ENCODE measurements at places on chromosomes 4 and X. TPM values are rescaled to one million over a fixed set of nuclear protein-coding genes. Genes with fewer than 3 reads are reported as not detected.

DNA sequence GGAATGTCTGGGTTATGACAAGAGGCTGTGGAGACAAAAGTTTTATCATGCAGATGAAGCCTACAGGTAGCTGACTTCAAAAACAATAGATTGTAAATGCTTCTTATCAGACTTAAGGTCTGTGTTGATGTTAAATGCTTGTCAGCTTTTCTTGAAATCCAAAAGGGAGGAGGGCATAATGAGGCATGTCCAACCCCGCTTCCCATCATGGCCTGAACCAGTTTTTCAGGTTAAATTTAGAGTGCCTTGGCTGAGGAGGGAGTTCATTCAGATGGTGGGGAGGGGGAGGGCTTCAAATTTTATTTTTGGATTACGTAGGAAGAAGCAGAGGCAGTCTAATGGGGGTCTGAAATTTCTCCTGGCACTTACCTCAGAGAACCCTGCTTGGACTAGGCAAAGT, 207.7 kb upstream of the HDX start:
- H3K27ac ChIP-seq, result no peak overlapping the region
- no peak for DNase-seq
- no peaks in the 10 kb centered on the region for H3K27me3 ChIP-seq
- no peaks in the 10 kb centered on the region for H3K36me3 ChIP-seq
- no peak overlapping the region for H3K4me3 ChIP-seq

- no peak overlapping the region for H3K4me3 ChIP-seq
- H3K27ac ChIP-seq, result no peak overlapping the region
- no peak for DNase-seq
- H3K27me3 ChIP-seq, result no peaks in the 10 kb centered on the region
These were observed 69.8 kb upstream of the SMARCA5 start for GRCh38 chr4:143443728-143444127.

DNA sequence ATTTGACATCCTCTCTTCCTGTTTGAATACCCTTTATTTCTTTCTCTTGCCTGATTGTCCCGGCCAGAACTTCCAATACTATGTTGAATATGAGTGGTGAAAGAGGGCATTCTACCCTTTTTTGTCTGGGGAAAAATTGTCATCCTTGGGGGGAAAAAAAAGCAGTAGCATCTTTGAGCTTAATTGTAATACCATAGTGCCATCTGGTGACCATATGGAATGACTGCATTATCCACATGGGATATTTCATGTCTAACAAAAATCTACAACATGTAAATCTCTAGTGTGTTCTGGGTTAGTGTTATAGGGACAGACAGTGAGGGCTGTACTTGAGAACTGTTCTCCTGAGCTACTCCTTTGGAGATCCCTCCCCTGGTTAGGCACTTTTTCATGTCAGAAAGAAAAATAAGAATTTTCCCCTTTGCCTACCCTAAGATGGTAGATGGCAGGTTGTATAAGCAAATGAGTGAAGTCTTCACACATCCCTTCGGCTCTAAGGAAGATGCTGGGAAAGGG, 26.0 kb downstream of the CAPN6 start:
- H3K27ac ChIP-seq, result no peak overlapping the region
- no peaks in the 10 kb centered on the region for H3K36me3 ChIP-seq
- H3K4me1 ChIP-seq, result no peaks in the 10 kb centered on the region
- no peak for DNase-seq
- H3K4me3 ChIP-seq, result no peak overlapping the region
- peaks cover 36% of the 10 kb centered on the region for H3K27me3 ChIP-seq

DNA sequence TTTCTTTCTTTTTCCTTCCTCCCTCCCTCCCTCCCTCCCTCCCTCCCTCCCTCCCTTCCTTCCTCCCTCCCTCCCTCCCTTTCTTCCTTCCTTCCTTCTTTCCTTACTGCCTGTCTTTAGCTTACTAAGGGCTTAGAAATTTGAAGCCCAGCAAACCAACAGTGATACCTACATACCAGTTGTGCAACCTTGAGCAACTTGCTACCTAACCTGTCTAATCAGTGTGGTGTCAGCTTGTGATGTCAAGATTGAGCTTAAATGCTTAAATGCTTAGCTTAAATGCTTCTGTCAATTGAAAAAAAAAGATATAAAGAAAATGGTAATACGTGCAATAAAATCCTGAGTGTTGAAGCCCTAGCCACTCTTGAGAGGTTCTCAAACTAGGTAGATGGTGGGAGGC, 728.6 kb downstream of the TRIML1 start:
- H3K27me3 ChIP-seq, result no peaks in the 10 kb centered on the region
- H3K4me1 ChIP-seq, result no peaks in the 10 kb centered on the region
- H3K4me3 ChIP-seq, result no peak overlapping the region
- H3K36me3 ChIP-seq, result no peaks in the 10 kb centered on the region

- H3K27me3 ChIP-seq, result no peaks in the 10 kb centered on the region
- peak; percentile 35 for DNase-seq
These were observed 14.1 kb downstream of the ZNF157 start for GRCh38 chrX:47384502-47384901.

DNA sequence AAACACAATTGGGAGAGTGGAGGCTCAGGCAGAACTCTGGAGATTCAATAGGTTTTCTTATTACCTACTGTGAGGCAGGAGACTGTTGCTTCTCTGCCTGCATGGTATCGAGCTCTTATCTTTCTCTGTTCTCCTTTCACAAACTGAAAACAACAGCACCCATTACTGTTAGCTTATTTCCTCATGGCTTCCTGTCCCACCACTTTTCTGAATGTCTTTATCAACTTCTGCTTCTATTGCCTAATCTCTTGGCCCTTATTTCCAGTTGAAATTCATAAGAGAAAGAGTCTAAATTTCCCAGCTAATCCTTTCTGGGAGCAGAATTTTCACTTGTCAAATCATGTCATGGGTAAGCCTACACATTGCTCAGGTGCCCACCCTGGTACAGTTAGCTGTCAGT, 46.8 kb upstream of the NDST3 start:
- H3K36me3 ChIP-seq, result no peaks in the 10 kb centered on the region
- no peaks in the 10 kb centered on the region for H3K27me3 ChIP-seq
- H3K4me1 ChIP-seq, result no peaks in the 10 kb centered on the region
- no peak for DNase-seq
- no peak overlapping the region for H3K4me3 ChIP-seq

DNA sequence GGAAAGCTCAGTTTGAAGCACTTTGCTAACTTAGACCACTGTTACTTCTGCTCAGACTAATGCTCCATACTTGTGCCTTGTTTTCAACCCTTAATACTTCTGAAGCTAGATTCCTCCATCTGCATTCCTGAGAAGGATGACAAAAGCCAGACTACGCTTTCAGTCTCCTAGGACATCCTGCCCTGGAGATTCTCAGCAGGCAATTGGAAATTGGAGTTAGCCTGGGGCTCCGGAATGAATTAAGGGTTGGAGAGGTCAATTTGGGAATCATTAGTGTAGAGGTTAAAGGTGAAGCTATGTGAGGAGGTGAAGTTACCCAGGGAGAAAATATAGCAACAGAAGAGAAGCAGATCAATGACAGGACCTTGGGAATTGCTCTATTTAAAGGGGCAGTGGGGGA, 215.9 kb upstream of the MBNL3 start:
- no peak for DNase-seq
- no peak overlapping the region for H3K27ac ChIP-seq
- H3K36me3 ChIP-seq, result no peaks in the 10 kb centered on the region
- no peaks in the 10 kb centered on the region for H3K27me3 ChIP-seq
- H3K4me3 ChIP-seq, result no peak overlapping the region

DNA sequence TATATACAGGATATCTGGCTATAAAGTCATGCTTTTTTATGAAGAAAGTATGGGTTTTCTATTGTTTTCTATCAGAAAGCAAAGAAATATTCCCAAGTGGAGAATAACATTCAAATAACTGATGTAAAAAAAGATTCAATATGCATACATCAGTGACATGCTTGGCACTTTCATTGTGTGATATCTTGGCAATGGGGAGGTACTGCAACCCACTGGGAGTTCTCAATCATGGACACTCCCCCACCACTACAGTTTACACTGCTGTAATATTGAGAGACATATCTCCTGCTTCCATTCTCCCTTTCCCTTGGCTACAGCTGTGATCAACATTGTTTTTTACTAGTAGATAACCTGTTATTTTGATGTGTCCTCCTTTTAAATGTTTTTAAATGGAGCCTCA, 257.8 kb downstream of the CAMK2D start:
- DNase-seq, result no peak
- H3K4me1 ChIP-seq, result no peaks in the 10 kb centered on the region
- H3K36me3 ChIP-seq, result no peaks in the 10 kb centered on the region
- no peaks in the 10 kb centered on the region for H3K27me3 ChIP-seq
- H3K27ac ChIP-seq, result no peak overlapping the region
- H3K4me3 ChIP-seq, result no peak overlapping the region

DNA sequence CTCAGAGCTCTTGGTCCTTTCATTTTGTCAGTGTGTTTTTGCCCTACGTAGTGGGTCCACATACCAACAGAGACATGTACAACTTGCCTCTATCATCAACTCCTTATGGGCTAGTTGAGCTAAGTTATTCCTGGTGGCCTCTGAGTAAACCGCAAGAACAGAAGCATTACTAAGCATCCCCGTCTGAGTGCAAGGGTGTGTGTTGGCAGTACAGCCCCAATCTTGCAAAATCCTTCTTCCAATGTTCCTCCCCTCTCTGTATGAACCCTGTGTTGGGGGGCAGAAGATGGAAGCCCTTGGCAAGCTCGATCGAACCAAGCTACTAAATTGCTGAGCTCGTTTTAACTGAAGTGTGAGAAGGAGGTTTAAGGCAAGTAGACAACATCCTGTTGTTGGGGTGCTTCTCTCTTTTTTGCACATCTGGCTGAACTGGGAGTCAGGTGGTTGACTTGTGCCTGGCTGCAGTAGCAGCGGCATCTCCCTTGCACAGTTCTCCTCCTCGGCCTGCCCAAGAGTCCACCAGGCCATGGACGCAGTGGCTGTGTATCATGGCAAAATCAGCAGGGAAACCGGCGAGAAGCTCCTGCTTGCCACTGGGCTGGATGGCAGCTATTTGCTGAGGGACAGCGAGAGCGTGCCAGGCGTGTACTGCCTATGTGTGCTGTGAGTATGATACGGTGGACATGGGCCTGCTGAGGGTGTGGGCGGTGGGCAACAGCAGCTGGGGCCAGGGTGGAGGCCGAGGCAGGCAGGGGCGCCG, at the start of gene SH2D1A:
SH2D1A (plus strand) TSS at position 447 of the 760 bp plus-strand sequence; CDS start at position 527, 80 bp downstream.
- H3K4me3 ChIP-seq, result no peak within 1 kb of the TSS
- H3K36me3 ChIP-seq, result no peaks in the 10 kb centered on the region
- DNase-seq, result no peak
- H3K27me3 ChIP-seq, result no peaks in the 10 kb centered on the region

Gene NMU
- total RNA-seq, result 22.6 TPM

Gene FHIP1A
- 33.7 TPM for total RNA-seq
